T-cell (primary cell): ENCODE measurements at places on chromosomes 11 and 22.

GRCh38 chr11:99316776-99317520, 296.2 kb downstream of the CNTN5 start:
- no peak for DNase-seq

GRCh38 chr22:30857791-30858190, 110.8 kb downstream of the MORC2 start:
- no peak for DNase-seq

DNA sequence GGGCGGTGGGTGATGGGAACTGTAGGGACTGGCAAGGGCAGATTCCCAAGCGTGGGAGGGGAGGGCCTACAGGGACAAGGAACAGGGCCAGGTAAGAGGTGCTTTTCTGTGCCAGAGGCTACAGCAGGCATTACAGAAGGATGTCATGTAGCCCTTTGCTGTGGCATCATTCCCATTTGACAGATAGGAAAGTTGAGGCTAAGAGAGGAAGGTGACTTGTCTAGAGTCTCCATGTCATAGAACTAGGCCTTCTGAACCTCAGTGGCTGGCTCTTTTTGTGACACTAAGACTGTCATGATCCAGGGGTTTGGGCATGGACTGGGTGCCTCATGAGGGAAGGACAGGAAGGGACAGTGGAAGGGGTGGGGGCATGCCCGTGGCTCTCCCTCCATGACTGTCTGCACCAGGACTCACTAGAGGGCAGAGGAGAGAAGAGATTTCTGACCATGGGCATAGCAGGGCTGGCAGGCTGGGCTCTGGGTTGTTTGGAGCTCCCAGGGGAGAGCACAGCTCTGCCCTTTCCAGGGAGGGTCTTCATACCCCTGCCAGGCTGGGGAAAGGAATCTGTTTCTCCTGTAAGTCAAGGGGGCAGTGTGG, 3.2 kb downstream of the MMP11 start:
- DNase-seq = no peak

DNA sequence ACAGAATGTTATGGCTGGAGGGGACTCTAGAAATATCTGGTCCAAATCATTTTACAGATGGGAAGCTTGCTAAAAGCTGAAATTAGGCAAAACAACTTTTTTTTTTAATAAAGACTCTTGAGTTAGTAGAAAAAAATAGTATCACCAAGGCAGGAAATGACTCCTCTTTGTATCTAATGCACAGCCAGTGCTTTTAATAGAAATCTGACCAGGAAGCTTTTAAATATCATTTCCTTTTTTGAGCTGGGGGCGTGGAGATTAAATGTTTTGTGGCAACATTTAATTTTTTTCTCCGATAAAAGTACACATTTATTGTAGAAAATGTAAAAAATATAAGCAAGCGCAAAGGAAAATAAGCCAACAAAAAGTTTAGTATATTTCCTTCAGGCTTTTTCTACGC, 22.5 kb downstream of the TRAF6 start:
- no peak for DNase-seq

GRCh38 chr22:48239461-48240147, 1477.2 kb downstream of the TBC1D22A start:
- DNase-seq = no peak

DNA sequence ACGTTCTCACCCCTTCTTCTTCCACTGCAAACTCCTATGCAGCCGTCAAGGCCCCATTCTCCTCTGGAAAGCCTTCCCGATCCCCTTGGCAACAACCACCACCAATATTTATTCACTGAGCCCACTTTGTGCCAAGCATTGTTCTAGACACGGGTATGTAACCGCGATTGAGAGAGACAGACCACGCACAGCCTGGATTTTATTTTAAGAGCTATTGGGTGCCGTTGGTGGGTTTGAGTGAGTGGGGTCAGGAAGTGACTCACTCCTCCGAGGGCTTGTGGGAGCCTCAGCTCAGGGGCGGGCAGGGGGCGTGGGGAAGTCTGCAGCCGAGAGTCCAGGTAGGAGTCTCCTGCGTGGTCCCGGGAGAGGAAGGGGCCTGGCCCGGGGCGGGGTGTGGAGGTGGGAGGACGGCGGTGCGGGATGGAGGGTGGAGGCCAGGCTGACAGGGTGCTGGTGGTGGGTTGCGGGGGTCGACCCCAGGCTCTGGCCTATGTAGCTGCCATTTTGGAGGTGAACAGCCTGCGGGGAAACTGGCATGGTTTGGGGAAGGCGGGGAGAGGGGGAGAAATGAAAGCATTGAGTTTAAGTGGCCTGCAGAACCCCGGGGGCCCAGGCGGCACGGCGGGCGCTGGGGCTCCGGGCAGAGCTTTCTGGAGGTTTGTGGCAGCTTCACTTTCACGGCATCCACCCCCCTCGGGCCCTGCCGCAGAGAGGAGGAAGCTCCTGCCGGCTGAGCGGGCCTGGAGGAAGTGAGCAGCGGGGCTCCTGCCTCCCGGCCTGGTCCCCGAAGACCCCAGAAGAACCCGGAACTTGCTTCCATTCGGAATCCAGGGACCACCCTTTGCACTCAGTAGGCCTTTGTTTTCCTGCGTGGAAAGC, 547 bp downstream of the PARVG start:
- peak; percentile 47 for DNase-seq

GRCh38 chr22:35608088-35608487, 9.0 kb downstream of the MB start:
- DNase-seq = no peak

DNA sequence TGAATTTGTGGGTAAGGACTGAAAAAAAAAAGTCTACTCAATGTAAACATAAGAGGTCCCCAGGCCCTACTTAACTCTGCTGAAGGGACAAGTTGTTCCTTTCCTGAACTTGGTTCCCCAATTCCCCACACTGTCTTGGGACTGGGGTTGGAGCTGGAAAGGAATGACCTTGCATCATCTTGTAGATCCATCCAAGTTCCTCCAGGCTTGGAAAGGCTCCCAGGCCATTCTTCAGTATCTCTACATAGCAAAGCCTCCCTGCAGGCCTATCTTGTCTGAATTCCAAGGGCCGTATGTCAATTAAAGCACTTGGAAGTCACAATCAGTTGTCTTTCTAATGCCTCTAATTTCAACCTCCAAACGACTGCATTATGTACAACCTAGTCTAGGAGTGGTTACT, 361.2 kb downstream of the TMEM135 start:
- DNase-seq = no peak

GRCh38 chr11:104333977-104334376, 170.0 kb upstream of the PDGFD start:
- DNase-seq = no peak

DNA sequence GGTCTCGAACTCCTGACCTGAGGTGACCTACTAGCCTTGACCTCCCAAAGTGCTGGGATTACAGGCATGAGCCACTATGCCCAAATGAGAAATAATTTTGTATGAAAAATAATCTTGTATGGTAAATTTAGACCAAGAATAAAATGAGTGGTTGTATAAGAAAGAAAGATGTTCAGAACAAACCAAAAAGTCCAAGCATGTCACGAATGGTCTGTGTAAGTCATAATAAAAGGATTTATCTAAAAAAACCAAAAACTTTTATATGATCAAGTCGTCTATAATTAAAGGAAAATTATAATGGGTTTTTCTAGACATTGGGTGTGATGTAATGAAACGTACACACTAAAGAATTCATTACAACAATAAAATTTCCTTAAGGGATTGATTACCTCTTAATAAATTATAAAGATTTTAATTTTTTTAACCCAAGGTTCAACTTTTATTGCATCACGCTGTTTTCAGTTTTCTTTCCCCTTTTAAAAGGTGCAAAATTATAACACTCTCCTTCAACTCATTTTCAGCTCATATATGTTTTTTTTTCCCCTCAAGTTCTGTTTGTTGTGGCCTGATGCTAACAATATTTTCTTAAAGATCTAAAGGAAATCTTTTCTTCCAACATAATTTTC, 8.9 kb upstream of the AQP11 start:
- DNase-seq = no peak

DNA sequence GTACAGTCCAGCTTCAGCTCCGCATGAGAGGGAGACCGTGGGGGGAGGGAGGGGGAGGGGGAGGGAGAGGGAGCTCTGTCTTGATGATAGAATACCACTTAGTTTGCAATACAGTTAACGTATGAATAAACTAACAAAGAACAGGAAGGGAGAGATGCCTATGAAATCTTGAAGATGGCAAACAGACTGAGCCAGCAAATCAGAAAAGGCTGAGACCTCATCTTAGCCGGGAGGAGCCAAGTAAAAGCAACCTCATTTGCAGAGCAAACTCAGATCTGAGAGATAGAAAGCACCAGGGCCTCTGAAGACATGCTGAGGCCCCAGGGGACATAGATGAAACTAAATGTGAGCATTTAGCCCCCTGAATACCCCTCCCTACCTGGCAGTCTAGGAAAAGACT, 23.0 kb downstream of the APLP2 start:
- no peak for DNase-seq

DNA sequence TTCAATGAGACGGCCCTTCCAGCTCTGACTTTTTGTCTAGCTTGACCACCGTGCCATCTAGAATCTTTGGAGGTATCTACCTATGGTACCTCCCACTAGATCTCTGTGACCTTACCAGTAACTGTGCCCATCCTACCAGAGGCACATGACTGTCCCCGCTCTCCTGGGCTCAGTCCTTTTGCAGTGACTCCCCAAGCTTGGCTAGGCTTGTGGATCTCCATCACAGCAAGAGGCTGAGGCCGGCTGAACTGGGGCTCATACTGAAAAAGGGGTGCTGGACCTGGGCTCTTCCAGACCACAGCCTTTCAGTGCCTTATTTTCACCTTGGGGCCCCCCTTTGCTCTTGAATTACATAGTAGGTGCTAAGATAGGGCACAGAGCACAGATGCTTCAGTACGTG, 27.3 kb downstream of the RELT start:
- DNase-seq = no peak

DNA sequence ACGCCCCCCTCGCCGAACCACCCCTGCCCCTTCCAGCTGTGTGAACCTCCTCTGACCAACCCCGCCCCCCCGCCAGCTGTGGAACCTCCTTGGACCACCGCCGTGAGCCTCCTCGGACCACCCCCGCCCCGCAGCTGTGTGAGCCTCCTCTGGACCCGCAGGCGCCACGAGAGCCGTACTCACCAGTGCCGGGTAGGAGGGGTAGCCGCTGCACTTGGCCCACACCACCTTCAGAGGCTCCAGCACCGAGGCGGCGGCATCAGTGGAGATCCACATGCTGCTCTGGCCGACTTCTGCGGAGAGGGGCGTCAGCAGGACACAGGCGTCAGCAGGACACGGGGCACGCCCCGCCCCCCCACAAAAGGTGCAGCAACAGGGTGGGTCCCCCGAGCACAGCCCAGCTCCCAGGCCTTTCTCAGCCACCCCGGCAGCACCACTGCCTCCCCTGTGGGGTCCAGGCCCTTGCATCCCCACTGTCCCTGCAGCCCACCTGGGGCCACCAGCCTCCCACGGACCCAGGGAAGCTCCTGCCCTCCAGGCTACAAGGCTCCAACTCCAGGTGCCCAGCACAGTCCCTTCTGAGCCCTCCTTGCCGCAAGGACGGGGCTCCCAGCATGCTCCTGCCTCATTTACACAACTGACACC, 51.7 kb downstream of the BRD1 start:
- no peak for DNase-seq

GRCh38 chr11:60830478-60831142, 11.3 kb upstream of the CCDC86 start:
- DNase-seq = no peak

- no peak for DNase-seq
These were observed 37.2 kb downstream of the MUC5B start for GRCh38 chr11:1260023-1260501.

DNA sequence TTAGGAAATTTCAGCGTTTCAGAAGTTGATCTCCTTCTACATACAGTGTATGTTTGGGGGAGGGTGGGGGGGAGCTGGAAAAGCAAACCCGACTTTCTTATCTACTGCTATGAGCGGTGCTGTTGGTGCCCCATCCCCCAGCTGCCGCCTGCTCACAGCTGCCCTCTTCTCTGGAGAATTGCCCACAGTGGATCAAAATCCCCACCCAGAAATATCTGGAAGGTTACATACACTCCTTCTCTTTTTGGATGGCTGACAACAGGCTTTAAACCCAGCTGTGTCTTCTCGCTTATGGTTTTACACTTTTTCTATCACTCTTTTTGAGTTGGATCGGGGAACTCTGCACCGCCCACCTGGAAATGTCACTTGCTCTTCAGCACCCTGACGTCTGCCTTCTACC, 56.4 kb downstream of the DHCR7 start:
- no peak for DNase-seq

DNA sequence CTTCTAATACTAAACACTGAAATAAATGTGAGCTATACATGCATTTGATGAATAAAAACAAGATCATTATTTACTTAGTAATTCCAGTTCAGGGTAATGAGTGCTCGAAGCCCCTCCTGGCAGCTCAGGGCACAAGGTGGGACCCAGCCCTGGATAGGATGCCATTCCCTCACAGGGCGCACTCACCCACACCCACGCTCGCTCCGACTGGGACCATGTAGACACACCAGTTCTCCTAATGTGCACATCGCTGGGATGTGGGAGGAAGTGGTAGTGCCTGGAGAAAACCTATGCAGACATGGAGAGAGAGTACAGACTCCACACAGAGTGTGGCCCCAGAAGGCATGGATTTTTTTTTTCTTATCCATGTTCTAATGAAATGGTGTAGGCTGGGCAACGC, 44.5 kb upstream of the RASSF10 start:
- DNase-seq = no peak

- no peak for DNase-seq
These were observed 91.8 kb downstream of the APIP start for GRCh38 chr11:34824425-34824824.
